RKO (cell line): ENCODE measurements at places on chromosomes 7 and 10.
A peak's percentile ranks its signal among the peaks of the same experiment; 100 is the strongest.

- no peak for DNase-seq
Measured at GRCh38 chr7:141685285-141686023, 16.5 kb downstream of the DENND11 start.

DNA sequence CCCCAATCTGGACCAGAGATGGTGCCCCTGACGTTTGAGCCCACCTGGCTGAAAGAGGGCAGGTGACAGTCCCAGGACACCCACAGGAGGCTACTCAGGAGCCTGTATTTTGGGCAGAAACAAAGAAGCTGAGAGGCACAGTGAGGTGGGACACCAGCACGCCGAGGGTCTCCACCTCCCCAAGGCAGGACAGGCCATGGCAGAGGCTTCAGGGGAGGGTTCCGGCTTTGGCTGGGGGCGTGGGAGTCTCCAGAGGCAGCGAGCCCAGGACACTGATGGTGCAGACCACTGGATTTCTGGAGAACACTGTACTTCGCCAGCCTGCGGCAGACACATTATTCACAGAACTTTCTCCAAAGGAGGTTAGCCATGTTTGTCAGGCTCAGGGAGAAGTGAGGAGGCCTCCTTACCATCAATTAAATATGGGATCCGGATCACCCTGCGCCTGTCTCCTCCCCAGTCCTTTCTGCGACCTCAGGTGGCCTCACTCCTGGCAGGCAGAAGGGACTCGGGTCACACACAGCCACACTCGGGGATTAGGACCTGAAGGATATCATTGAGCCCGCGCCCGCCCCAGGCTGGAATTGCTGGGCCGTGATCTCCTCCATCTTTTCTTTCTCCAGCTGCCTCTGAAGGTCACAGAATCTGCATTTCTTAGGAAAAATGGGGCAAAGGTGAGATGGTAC lies 98.3 kb downstream of the MKI67 start:
- no peak for DNase-seq

GRCh38 chr7:82087099-82087498 lies 317.3 kb upstream of the HGF start:
- DNase-seq, result no peak

DNA sequence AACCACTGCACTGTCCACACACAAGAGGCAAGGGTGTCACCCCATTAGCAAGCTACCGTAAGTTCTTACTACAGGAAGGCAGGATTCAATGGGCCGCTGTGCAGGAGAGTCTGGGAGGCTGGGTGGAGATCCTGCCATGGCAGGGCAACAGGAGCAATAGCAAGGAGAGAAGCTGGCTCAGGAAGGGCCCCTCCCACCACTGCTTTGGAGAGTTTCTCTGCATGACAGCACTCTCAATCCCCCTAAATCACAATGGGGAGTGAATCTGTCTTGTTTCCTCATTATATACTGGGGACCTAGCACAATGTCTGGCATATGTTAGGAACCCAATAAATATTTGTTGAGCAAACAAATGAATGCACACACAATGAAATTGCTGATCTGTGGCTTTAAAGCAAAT lies 83.2 kb upstream of the SFMBT2 start:
- no peak for DNase-seq

DNA sequence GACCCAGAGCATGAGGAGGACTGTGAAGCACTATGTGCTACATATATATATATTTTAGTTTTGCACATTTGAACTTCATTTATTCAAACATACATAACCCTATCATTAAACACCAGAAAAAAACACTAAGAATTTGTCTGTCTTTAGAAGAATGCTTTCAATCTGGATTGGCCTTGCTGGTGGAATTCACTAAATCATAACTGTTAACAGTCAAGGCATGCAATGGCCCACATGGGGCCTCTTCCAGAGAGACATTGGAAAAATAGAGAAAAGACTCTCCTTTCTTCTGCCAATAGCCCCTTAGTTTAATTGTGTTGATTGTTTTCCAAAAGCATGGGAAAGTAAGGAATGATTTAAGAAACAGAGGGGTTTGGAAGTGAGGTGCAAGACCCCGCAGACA lies 77.9 kb downstream of the MRPL32 start:
- no peak for DNase-seq

DNA sequence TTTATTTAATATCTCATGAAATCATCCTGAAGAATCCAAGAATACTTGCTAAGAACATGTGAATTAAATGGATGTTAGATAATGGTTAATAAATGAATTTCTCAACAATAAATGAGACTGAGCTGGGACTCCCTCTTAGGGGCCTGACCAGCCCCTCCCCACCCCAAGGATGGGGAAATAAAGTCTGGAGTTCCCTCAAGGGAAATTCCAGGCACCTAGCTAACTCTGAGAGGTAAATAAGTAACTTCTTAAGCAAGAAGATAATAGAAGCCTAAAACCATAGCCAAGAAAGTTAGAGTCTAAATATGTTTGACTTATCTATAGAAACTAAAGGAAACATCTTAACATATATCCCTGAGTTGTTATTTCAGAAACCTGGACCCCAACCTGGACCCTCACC lies 32.2 kb upstream of the PPP1R9A start:
- no peak for DNase-seq

DNA sequence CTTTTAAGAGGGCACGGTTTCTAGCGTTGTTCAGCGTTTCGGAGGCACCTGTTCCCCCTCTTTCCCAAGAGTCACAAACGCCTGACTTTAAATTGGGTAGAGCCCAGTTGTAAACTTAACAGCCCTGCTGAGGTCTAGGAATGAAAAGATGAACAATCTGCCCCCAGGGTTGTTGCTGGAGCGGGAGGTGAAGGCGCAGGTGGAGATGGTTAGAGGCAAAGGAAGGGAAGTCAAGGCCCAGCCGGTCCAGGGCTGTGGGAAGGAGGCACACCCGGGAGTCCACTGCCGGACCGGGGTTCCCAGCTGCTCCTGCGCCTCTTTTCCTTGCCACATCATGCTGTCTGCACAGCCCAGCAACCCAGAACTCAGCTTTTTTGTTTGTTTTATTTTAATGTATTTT lies 770 bp downstream of the PRXL2A start:
- DNase-seq, result peak; percentile 16

GRCh38 chr7:5088906-5089305 lies 43.2 kb downstream of the RBAK start:
- DNase-seq, result no peak

- no peak for DNase-seq
Measured at GRCh38 chr7:69476416-69476815, 121.9 kb upstream of the AUTS2 start.

GRCh38 chr10:29332761-29333148 lies 43.9 kb downstream of the LYZL1 start:
- DNase-seq, result no peak

DNA sequence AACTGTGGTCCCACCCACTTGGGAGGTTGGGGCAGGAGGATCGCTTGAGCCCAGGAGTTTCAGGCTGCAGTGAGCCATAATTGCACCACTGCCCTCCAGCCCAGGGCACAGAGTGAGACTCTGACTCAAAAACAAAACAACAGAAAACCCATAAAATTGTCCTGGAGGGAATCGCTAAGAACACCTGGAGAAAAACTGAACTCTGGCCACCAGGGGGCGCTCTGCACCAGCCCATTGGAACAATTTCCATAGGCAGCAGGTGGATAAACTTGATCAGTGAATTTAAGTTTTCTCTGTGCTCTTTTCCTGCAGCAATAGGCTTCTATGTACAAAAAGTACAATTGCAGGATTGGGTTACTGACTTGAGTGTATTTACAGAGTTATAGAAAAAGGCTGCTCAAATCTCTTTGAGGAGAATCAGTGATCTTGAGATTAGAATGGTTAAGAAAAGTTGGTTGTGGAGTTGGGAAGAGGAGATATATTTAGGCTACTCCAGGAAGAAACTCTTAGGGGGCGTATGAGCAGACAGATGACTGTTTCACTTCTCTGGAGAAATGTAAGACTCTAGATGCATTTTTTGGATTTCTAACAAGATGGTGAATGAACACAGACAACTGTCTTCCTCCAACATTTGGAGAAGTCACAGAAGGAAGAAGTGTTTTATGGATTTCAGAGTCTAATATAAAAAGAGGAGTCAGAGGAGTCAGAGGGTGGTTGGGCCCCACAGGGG lies 274.9 kb upstream of the GALNT17 start:
- peak; percentile 63 for DNase-seq

DNA sequence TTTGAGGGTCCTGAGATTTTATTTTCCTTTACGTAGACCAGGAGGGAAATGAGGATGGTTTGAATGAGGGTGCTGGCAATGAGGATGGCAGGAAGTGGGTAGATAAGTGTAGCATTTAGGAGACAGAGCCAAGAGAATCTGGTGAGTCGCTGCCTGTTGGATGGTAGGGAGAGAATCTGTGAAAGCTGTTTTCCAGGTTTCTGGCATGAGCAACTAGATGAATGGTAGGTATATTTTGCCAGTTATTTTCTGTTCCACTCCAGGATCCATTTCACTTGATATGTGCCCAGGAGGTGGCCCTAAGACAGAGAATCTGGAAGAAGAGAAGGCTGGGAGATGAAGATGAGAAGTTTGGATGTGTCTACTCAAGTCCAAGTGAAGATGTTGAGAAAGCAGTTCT lies 63.3 kb upstream of the VIPR2 start:
- no peak for DNase-seq

GRCh38 chr7:143320620-143321019 lies 4.7 kb downstream of the CLCN1 start:
- DNase-seq, result no peak

DNA sequence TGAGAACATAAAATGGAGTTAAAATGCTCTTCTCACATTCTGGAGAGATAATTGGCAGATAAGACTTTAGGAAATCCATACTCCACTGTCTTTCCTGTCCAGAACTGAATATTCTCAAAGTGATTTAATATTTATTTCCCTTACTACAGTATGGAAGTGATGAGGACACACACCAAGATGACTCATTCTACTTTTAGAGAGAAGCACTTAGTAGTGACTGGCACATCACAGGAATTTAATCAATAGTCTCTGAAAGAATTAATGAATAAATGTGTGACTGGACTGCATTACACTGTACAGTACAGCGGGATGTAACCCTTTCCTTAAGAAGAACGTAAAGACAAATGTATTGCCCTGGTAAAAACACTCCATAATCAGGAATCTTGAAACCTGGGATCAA lies 116.7 kb downstream of the SEMA3E start:
- DNase-seq, result peak; percentile 11

DNA sequence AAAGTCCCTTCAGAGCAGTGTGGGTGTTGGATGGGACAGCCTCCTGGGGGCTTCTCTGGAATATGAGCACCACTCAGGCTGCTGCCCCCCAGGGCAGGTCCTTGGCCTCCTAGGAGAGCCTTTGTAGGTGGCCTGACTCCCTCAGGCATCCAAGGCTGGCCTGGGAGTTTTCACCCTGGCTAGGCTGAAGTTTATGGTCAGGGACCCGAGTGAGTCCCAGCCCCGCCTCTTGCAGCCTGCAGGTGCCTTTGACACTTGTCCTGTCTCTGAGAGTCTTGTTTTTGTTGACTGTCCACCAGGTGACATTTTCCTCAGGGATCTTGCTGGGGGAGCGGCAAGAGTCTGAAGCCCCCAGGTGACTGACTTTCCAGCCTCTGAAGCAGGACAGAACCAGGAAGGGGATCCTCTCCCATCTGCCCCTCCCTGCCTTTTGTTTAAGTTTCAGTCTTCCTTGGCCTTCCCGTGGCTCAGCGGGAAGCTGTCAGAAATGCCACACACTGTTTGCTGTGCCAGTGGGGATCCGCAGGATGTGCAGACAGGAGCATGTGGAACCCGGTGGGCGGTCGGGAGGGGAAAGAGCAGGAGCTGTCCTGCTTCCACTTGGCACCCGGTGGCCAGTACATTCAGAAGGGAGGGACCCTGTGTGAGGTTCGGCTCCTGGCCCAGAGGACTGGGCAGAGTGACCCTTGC lies 59.5 kb downstream of the LRRC18 start:
- no peak for DNase-seq

- peak; percentile 29 for DNase-seq
Measured at GRCh38 chr7:130352194-130353074, 7.8 kb downstream of the CPA5 start.

DNA sequence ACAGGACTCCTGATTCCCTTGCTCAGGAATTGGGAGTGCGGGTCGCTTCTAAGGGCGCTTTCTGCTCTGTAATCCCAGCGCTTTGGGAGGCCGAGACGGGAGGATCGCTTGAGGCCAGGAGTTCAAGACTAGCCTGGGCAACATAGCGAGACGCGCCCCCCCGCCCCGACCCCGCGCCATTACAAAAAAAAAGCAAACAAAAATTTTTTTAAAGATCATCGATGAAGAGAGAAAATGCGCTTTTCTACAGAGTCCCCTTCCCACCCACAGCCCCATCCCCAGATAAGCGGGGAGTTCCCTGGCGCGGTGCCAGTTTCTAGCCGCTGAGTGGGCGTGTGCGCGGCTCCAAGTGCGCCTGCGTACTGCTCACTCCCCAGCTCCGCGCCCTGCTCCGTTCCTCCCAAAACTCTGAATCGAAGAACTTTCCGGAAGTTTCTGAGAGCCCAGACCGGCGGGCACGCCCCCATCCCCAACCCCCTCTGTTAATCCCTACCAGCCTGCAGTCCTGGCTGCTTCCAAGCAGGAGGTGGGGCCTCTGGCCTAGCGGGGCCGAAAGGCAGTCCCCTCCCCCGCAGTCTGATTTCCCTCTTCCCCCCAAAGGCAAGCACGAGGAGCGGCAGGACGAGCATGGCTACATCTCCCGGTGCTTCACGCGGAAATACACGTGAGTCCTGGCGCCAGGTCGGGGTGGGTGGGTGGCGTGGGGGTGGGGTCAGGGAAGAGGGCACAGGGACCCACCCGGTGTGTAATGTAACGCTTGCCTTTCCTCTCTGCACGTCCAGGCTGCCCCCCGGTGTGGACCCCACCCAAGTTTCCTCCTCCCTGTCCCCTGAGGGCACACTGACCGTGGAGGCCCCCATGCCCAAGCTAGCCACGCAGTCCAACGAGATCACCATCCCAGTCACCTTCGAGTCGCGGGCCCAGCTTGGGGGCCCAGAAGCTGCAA lies 1.0 kb downstream of the HSPB1 start:
- peak; percentile 96 for DNase-seq

DNA sequence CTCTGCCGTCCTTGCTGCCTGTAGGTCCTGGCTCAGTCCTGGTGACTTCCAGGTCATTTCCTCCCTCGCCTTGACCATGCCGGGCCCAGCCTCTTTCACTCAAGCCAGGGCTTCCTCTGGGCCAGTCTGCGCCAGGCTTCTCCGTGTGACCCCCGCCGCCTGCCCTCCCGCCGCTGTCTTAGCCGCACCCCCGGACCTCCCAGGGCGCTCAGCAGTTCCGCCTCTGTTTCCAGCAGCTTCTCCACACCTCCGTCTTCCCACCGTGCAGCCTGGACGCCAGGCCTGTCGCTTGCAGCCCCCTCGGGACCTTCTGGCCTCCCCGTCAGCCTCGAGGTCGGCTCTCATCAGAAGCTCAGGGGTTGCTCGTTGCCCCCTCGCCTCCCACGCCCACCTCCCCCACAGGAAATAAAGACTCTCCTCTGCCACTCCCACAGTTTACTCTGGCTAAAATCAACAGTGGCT lies 123.0 kb upstream of the FZD8 start:
- DNase-seq, result no peak

GRCh38 chr10:74641659-74642058 lies 184.7 kb upstream of the KAT6B start:
- no peak for DNase-seq
